Vagina (tissue), 2 donors: ENCODE measurements at places on chromosomes 12 and 14.

DNA sequence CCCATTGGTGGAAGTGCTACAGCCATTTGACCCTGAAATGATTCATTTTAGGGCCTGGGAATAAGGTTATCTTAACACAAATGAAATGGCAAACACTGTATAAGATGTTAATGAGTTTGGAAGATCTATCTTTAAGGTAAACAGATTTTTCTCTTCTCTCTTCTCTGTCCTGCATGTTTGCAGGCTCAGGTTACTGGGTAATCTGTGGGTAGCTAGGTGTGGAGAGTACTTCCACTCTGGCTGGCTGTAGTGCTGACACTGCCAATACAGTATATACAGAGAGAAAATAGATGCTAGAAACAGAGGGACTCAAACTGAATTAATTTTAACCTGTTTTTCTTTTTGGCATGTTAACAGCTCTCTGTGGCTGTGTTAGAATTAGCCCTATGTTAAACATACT lies 84.6 kb downstream of the SLC38A6 start:
- DNase-seq = no peak

GRCh38 chr14:94048691-94049624 lies 22.8 kb downstream of the OTUB2 start:
- DNase-seq = peak; percentile 88

- peak; percentile 1 for DNase-seq
These were observed 252.6 kb upstream of the CCDC196 start for GRCh38 chr14:66233591-66233990.

DNA sequence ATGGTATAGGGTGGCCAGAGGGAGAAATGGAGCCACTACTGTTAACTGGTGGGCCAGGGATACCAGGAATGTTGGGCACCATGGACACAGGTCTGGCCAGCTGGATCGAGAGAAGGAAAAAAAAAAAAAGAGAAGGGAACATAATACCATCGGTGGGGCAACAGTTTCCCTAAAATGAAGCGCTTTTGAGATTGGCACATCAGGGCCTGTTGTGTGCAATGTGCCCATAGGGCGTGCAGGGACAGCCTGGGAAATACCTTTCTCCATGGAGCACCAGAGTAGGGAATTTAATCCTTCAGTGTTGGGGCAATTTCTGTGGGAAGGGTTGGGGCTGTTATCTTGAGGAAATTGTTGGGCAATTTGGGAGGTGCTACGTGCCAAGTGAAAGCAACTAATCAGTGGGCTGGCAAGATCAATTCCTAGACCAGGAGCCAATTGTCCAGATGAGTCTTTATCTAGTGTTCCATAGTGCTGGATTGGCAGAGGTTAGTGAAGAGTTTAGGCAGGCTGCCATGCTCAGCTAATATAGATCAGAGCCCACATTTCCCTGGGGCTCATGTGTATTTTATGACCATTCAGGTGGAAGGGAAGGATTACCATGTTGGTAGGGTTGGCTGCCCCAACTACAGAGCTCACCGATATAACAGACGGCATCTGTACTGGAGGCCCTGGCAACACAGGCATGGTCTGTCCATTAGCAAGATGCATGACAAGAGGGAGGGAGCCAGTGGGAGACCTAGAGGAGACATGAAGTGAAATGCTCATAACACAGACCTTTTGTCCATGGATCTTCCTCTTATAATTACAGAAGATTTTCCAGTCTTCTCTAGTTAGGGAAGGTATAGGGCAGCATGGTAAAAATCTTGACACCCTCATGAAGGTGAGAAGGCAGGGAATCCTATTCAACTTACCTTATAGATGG lies 25.5 kb upstream of the NPFF start:
- no peak for DNase-seq

DNA sequence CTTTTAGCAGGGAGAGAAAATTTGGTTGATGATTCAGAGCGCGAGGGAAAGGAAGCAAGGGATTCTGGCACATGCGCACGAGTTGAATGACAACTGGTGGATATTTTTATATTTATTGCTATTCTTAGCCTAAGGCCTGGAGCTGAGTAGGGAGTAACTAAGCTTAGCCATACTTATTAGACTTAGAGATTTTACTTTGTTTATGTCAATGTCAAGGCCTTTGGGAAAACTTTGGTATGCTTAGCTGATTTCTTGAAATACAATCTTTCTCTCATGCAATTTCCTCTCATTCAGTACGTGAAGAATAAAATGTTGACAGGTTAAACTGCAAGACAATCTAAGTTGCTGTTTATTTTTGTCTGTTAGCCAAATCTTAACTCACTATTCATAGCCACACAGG lies 101.1 kb downstream of the CRADD start:
- no peak for DNase-seq
